Ascending aorta (tissue), 2 donors: ENCODE measurements at places on chromosomes 4 and X.
A peak's percentile ranks its signal among the peaks of the same experiment; 100 is the strongest.

DNA sequence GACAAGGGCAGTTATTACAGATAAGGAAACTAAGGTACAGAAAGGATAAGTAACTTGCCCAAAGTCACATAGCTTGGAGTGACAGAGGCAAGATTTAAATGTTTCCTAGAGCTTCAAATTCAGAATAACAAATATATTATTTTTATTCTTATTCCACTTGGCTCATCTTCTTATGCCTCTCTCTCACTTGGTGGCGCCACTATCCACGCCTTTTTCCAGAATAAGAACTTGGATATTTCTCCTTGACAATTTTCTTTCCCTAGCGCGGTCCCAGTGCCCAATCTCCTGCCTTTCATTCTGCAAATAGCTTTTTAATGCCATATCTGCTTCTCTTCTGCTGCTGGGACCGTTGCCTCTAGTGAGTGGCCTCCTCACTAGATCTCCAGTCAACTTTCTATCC lies 78.5 kb downstream of the MSN start:
- peaks cover 13% of the 10 kb centered on the region for H3K36me3 ChIP-seq
- no peak overlapping the region for H3K4me3 ChIP-seq
- no peak for DNase-seq
- H3K27ac ChIP-seq: no peak overlapping the region
- H3K4me1 ChIP-seq: no peaks in the 10 kb centered on the region
- no peaks in the 10 kb centered on the region for H3K27me3 ChIP-seq

DNA sequence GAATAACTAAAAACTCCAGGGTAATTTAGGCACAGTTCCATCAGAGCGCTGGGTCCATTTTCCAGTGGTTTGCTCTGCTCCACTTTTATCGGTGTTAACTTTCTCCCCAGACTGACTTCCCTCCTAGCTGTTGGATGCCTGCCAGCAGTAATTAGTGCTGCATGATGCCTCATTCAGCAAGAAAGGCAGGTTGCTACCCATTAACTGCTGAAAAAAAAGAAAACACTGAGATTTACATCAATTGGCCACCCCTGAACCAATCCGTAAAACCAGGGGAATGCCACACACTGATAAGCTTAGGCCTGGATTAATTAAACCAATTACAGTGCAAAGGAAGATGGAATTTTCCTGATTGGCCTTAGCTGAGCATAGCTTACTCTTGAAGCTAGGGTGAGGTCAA lies 182.4 kb upstream of the CXXC4 start:
- DNase-seq: no peak
- H3K4me3 ChIP-seq: no peak overlapping the region
- no peaks in the 10 kb centered on the region for H3K27me3 ChIP-seq
- no peak overlapping the region for H3K27ac ChIP-seq
- H3K4me1 ChIP-seq: no peaks in the 10 kb centered on the region

- peak overlapping the region; percentile 94 for H3K27ac ChIP-seq
- DNase-seq: peak; percentile 24
- H3K36me3 ChIP-seq: peaks cover 6% of the 10 kb centered on the region
Observed at GRCh38 chr4:39976141-39976944, 1.4 kb downstream of the PDS5A start.

DNA sequence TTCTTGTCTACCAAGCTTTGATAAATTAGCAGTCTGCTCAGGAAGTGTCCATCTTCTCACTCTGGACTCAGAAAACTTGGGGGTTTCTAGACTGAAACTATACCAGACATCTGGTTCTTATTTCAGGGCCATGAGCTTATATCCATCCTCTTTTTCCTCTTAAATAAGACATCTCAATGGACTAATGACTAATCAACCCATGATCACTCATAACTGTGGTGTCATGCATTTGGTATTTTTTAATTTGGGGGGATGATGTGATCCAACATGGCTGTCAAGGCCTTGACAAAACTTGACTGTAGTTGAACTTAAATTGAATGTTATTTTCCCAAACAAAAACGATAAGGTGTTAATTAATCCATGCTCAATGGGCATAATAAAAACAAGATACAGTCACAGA lies 87.8 kb downstream of the GPRASP3 start:
- DNase-seq: no peak
- H3K27me3 ChIP-seq: no peaks in the 10 kb centered on the region
- no peaks in the 10 kb centered on the region for H3K4me1 ChIP-seq
- no peaks in the 10 kb centered on the region for H3K36me3 ChIP-seq

DNA sequence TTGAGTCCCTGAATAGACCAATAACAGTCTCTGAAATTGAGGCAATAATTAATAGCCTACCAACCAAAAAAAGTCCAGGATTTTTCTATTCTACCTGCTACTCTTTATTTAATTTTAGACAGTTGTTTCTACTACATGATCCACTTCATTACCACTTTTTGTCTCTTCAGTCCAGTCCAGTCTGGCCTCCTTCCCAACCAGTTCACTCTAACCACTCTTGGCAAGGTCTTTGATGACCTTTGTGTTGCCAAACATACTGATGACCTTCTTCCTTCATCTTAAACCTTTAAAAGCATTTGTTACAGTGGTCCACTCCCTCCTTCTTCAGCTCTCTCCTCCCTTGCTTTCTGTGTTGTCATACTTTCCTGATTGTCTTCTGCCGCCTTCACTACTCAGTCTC lies 12.8 kb upstream of the UBQLN2 start:
- no peaks in the 10 kb centered on the region for H3K4me1 ChIP-seq
- H3K36me3 ChIP-seq: no peaks in the 10 kb centered on the region
- H3K27me3 ChIP-seq: no peaks in the 10 kb centered on the region
- H3K4me3 ChIP-seq: no peak overlapping the region

DNA sequence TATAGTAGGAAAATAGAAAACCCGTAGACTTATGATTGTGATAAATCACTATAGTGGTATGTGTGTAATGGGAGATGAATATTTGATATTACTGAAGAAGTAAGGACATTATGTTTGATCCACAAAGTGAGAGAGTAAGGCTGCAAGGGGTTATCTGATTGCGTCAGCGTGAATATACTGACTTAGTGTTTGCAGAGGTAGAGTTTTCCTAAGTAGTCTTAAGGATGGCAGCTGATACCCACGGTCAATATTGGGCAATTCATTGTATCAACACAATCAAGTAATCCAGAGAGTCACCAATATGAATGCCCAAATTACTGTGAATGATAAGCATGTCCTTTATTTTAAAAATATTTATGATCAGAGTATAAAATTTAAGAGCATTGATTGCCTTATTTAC lies 83.7 kb downstream of the SPOCK3 start:
- H3K27me3 ChIP-seq: no peaks in the 10 kb centered on the region
- H3K36me3 ChIP-seq: no peaks in the 10 kb centered on the region
- no peak overlapping the region for H3K4me3 ChIP-seq

- H3K4me3 ChIP-seq: peak overlapping the region; percentile 57
- H3K4me1 ChIP-seq: no peaks in the 10 kb centered on the region
- DNase-seq: no peak
- no peaks in the 10 kb centered on the region for H3K27me3 ChIP-seq
- no peaks in the 10 kb centered on the region for H3K36me3 ChIP-seq
- H3K27ac ChIP-seq: peak overlapping the region; percentile 71
Observed at GRCh38 chrX:51742586-51742985, 656 bp upstream of the GSPT2 start.
